ENCODE measurements at places on chromosomes 5 and 9.

GRCh38 chr9:107632216-107632615 is 142.6 kb upstream of the KLF4 start:
- DNase-seq: no peak

GRCh38 chr9:84304166-84304565 is 36.4 kb downstream of the SLC28A3 start:
- DNase-seq: no peak

- DNase-seq: no peak
These were observed 92.0 kb downstream of the DCP2 start for GRCh38 chr5:113068559-113068958.

GRCh38 chr5:936149-937144 is 43.8 kb downstream of the TRIP13 start:
- DNase-seq: no peak

GRCh38 chr5:176879663-176880361 is 19.3 kb downstream of the HK3 start:
- DNase-seq: peak; percentile 57

DNA sequence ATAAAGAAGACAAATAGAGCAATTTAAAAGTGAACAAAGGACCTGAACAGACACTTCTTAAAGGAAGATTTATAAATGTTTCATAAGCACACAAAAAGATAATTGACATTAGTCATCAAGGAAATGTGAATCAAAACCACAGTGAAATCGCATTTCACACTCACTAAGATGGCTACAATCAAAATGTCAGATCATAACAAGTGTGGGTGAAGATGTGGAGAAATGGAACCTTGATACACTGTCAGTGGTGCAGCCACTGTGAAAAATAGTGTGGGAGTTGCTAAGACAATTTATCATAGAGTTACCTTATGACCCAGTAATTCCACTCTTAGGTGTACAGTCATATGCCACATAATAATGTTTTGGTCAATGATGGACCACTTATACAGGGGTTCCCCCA is 54.5 kb upstream of the HTR4 start:
- no peak for DNase-seq

DNA sequence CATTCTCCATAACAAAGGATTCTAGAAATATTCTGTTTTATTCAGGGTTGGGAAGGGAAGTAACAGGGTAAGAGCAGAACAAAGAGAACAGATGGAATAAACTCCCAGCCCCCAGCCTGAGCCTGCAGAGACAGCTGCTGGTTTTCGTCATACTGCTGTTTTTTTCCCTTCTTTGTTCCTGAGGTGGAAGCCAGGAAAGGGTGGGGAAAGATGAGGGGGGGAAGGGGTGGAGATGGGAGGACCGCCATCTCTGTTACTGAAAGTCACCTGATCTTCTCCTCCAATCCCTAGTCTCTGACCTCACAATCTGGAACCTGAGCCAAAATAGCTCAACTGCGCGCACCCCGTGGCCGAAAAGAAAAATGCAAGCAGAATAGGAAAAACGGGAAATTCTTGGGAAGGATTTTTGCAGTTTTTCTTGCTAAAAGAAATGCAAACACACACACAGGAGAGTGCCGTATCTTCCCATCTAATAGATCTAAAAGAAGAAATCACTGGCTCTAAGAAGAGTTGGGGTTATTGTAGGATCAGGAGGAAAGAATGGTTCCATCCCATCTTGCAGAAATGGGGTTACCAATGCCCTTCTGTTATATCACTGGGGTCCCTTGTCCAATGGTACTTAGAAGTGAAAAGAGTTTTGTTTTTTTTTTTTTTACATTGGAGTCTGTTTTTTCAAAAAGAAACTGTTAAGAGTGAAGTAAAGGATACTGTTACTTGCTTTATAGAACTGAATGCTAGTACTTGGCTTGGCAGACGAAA is 57.9 kb downstream of the DIAPH1 start:
- peak; percentile 95 for DNase-seq

GRCh38 chr5:35478856-35479682 is 138.6 kb upstream of the SPEF2 start:
- DNase-seq: no peak

DNA sequence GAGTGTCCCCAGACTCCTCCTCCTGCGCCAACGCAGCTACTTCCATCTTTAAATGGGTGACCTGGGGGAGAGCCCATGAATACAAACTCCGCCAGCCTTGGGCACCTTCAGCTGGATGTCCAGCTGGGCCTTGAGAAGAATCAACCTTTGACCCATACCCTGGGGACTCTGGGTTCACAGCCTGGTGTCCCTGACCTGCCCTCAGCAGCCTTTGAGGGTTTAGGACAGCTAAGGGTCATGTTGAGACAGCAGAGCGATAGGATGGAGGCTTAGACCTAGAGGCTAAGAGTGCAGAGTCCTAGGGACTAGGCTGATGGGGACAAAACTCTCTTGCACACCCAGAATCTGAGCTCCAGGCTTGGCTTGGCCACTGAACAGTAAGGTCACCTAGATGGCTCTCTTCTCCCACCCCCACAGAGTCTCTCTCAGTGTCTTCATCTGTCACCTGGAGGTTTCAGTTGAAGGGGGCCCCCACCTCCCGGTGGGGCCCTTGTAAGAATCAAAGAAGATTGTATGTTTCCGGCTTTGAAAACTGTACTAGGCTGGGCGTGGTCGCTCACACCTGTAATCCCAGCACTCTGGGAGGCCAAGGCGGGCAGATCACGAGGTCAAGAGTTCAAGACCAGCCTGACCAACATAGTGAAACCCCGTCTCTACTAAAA is 6.7 kb upstream of the AQP3 start:
- no peak for DNase-seq
